ENCODE measurements at places on chromosomes 7 and 10.

GRCh38 chr7:48441848-48442492, 270.7 kb downstream of the ABCA13 start:
- DNase-seq: peak; percentile 90

DNA sequence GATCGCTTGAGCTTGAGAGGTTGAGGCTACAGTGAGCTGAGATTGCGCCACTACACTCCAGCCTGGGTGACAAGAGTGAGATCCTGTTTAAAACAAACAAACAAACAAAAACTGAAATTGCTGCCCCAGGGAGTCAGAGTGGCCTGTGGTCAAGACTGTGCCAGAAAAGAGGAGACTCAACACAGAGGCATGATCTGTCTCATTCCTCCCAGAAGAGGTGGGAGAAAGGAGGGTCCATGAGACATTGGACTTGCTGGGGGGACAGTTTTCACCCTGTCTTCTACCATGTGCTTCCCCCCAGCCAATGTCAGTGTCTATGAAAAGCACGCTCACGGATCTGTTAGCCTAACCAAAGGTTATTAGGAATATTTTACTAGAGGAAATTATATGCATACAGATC, 3.2 kb downstream of the ZNF853 start:
- no peak for DNase-seq

DNA sequence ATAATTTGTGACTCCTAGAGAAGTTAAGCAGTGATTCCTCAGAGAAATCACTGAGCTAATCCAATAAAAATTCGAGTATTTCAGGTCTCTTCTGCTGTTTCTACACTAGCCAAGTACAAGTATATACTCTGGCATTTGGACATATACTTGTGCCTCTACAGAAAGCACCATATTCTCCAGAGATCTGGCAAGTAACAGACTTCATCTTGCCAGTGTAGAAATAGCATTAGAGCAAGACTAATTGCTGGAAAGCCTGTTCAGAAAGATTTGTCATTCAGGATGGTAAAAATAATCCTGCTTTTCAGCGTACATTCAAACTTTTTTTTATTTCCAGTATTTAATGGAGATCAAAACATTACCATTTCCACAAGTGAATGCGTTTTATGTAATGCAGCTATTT, 410.8 kb upstream of the ETV1 start:
- DNase-seq: no peak

GRCh38 chr10:133161486-133162109, 1.6 kb downstream of the KNDC1 start:
- DNase-seq: no peak
